Thymus (tissue), 14 donors: ENCODE measurements at places on chromosomes 11 and 22.
A peak's percentile ranks its signal among the peaks of the same experiment; 100 is the strongest.

GRCh38 chr11:75090671-75091177, 6.0 kb downstream of the OR2AT4 start:
- no peak for DNase-seq

DNA sequence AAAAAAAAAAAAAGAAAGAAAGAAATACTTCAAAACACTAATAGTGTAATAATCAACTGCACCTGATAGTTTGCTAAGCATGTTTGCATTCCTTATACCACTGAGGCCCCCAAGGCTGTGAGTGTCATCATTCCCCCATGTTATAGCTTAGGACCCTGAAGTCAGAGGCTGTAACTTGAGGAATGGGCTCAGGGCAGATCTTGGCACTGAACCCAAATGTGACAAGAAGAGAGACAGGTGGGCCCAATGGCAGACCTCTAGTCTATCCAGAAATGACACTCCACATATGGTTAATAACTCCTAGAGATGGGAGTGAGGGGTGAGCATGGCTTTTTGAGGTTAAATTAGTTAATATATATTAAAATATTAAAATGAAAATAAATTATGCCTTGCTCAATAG, 13.2 kb downstream of the ZNF70 start:
- DNase-seq: no peak

GRCh38 chr11:126398296-126398695, 42.8 kb downstream of the ST3GAL4 start:
- no peak for DNase-seq

GRCh38 chr11:45739866-45740265, 65.1 kb upstream of the SLC35C1 start:
- no peak for DNase-seq

- DNase-seq: no peak
These were observed 602.6 kb upstream of the API5 start for GRCh38 chr11:42709216-42709615.

DNA sequence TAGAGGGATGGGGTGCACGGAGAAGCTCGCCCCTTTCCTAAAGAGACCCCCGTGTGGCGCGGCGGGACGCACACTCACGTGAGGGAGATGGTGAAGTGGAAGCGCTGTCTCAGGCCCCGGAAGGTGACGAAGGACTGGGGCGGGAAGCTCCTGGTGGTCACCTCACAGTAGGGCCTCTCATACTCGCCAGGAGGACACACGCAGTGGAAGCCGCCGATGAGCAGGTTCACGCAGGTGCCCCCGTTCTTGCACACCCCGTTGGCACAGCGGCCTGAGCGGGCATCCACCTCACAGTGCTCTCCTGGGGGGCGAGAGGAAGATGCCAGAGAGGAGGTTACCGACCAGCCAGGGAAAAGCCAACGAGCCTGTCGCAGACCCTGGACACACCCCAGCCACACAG, 98.3 kb downstream of the CELSR1 start:
- no peak for DNase-seq

- DNase-seq: no peak
These were observed 87.0 kb upstream of the THY1 start for GRCh38 chr11:119509969-119510401.

- DNase-seq: no peak
These were observed 122.6 kb upstream of the LMO1 start for GRCh38 chr11:8386134-8386864.

GRCh38 chr22:35915477-35916013, 113.1 kb downstream of the RBFOX2 start:
- no peak for DNase-seq

- DNase-seq: no peak
These were observed at the start of gene DSCAML1 for GRCh38 chr11:117796872-117797529. Gene DSCAML1 (minus strand): TSS chr11:117797216. CDS start chr11:117797079, 137 bp downstream.

DNA sequence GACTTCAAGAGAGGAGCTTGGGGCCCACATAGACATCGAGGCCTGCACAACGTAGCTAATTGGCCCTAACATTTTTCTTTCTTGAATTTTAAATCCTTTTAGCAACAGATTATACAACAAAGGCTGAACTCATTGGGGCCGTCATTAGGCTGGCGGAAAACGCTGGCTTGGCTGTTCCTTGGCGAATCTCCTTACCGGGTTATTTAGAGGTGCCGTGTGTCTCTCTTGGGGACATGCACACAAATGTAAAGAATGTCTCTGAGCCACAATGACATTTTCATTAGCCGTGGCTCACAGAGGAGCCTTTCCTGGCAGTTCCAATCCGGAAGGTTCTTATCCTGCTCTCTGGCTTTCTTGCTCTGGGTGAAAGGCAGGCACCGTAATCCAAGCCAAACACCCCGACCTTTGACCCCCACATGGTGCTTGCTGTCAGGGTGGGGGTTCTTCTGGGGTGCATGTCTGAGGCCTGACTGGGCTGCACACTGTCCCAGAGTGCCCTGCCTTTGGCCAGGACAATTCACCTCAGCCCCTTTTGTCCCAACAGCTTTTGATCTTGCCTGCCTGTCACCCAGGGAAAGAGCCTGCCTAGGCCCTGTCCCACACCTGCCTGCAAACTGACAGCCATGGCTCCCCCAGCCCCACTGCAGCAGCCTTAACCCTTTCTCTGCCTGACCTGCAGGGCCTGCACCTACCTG, 9.2 kb upstream of the FGF3 start:
- no peak for DNase-seq

DNA sequence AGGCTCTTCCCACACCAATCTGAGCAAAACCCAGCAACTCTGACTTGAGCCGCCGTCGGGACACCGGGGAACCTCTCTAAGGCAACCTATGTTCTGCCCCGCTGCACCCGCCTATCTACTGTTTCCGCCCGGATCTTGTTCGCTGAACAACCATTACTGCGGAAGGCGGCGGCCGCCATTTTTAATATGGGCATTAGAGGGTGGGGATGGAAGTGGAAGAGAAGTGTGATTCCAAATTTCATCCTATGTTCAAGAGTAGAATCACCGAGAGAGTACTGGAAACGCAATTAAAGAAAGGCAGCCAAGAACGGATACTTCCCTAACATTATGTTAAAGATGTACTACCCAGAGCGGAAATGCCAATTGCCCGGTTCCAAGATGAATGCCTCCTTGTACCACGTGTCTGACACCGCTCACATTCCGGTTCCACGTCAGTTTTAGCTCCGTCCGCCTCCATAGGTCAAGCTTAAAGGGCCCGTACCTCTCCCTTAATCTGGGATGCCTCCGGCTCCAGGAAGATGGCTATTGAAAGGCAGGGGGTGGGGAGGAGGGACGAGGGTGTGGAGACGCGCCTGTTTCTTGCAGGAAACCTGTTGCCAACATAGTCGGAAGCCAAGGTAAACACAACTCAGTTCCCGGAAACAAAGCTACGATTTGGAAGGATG, at the start of gene DPAGT1:
DPAGT1 (minus strand) TSS at position 95 of the 665 bp plus-strand sequence. CDS start 198 bp downstream, outside the sequence.
- peak; percentile 85 for DNase-seq

DNA sequence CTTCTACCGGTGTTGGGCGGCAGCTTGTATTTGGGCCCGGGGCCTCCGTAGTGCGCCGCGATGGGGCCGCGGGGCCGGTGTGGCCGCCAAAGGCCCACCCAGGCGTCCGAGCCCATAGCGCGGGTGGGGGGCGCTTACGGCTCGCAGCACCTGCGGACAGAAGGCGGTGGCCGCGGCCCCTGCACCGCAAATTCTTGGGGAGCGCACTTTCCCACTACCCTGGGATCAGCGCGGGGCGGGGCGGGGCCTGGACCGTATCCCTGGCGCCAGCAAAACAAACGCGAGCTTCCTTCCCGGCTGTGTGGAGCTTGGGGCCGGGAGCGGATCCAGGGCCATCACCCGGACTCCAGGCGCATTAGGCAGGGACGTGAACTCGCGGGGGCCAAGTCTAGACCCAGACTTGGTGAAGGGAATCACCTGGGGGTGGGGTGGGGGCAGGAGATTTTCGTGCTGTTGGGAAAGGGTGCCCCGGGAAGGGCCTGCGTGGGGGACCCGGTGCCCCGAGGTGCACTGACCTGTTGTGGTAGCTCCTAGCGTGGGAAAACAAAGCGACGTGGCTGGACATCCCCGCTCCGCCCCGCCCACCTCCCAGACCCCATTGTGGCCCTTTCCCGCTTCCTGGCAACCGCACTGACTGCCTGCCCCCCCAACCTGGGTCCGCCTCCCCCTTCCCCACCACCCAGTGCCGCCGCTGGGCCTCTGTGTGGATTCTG, 2.3 kb upstream of the TYMP start:
- DNase-seq: no peak

DNA sequence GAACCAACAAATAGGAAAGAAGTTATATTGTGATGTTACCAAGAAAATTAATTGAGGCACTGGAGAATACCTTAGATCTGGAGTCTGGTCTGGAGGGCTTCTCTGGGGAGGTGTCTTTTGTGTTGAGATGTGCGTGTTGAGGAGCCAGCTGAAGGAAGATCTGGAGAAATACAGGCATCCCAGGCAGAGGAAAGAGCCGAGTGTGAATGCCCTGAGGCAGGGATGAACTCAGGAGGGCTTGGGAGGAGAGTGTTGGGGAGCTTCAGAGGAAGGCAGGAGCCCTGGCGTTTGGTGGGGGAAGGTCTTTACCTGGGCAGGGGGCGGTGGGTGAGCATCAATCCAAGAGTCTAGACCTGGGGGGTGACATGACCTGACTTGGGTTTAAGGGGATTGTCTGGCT, 13.1 kb downstream of the SYNGR1 start:
- no peak for DNase-seq

- no peak for DNase-seq
These were observed 4.3 kb downstream of the APOL5 start for GRCh38 chr22:35721960-35722359.

GRCh38 chr11:21556926-21557325, 636.0 kb upstream of the ANO5 start:
- DNase-seq: no peak

- DNase-seq: no peak
These were observed 38.4 kb upstream of the A4GALT start for GRCh38 chr22:42758931-42759629.

- no peak for DNase-seq
These were observed 22.2 kb upstream of the PICK1 start for GRCh38 chr22:38034884-38035529.

GRCh38 chr22:45397806-45398205, 15.6 kb downstream of the SMC1B start:
- no peak for DNase-seq

GRCh38 chr11:62627713-62628112, 5.9 kb upstream of the B3GAT3 start:
- no peak for DNase-seq

DNA sequence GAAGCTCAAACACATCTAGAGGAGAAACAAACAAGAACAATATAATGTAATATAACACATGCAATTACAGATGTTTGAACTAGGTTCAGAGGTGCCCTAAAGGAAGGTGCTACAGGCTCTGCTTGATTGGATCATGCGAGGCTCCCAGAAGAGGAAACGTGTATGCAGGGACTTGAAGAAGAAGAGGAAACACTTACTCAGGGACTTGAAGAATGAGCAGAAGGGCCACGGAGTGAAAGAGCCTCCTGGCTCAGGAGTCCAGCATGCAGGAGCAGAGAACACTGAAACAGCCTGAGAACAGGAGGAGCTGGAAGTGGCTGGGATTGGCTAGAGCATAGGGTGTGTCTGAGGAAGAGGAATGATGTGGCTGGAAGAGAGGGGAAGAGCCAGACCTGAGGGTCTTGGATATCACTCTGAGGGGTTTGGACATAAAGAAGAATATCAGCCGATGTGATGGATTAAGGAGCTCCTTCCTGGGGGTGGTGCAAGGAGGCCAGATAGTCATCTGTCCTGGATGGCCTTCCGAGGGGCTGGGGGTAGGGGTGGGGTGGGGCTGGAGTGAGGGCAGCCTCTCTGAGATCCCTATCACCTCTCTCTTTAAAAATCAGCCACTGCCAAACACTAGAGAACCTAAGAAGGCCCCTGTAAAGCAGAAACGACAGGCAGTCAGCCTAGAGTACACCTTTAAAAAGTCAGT, 16.8 kb downstream of the FZD4 start:
- DNase-seq: no peak

- DNase-seq: peak; percentile 69
These were observed at the start of gene RCOR2 for GRCh38 chr11:63916837-63917691. Gene RCOR2 (minus strand): TSS chr11:63917164. CDS start chr11:63916456, 708 bp downstream.

- DNase-seq: peak; percentile 16
These were observed 2.1 kb downstream of the LGALS12 start for GRCh38 chr11:63508009-63508408.

DNA sequence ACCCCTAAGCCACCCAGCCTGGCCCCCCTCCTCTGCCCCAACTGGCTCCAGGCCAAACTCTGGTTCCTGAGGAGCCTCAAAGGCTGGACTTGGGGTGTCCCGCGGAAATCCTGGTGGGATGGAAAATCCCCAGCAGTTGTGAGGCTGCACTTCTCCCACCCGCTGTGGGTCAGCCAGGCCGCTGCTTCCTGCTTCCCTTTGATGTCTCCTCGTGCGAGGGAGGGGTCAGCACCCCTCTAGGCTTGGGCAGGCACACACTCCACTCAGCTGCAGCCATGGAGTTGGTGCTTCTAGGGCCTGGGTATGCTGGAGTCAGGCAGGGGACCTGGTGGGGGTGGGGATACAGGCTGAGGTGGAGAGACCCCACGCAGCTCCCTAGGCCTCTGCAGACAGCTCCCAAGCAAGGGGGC, 12.0 kb downstream of the KCNQ1OT1 start:
- no peak for DNase-seq
